ENCODE measurements at places on chromosomes 5 and 9.

DNA sequence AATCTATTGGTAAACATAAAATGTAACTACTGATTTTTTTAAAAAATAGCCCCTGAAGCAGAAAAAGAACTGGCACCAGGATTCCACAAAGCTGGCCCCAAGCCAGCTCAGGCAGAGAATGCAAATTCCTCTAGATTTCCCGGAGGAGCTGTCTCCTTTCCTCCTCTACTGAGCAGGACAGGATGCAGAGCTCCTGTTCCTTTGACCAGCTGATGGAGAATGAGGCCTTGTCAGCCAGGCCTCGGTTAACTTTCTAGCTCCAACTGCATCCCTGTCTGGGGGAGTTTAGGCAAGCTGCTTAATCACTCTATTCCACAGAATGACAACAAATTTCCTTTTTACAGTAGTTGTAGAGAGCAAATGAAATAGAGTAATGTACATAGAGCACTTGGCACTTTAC is 155.5 kb downstream of the GNAQ start:
- no peak for DNase-seq

DNA sequence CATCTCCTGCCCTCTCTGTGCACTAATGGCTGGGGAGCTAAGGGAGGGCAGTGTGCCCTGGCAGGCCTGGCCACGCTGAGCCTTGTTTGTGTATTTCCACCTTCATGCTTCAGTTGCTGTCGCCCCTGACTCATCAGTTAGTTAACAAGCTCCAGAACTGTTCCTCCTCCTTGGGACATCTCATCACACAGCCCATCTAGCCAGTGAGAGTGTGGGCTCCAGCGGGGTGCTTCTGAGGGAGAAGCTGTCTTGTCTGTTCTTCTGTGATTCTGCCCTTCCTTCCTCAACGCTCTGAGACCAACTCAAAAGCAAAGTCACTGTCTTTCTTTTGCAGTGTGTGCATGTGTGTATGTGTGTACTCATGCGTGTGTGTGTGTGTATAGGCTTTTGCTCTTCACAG is 58.3 kb upstream of the CPEB4 start:
- DNase-seq, result no peak

DNA sequence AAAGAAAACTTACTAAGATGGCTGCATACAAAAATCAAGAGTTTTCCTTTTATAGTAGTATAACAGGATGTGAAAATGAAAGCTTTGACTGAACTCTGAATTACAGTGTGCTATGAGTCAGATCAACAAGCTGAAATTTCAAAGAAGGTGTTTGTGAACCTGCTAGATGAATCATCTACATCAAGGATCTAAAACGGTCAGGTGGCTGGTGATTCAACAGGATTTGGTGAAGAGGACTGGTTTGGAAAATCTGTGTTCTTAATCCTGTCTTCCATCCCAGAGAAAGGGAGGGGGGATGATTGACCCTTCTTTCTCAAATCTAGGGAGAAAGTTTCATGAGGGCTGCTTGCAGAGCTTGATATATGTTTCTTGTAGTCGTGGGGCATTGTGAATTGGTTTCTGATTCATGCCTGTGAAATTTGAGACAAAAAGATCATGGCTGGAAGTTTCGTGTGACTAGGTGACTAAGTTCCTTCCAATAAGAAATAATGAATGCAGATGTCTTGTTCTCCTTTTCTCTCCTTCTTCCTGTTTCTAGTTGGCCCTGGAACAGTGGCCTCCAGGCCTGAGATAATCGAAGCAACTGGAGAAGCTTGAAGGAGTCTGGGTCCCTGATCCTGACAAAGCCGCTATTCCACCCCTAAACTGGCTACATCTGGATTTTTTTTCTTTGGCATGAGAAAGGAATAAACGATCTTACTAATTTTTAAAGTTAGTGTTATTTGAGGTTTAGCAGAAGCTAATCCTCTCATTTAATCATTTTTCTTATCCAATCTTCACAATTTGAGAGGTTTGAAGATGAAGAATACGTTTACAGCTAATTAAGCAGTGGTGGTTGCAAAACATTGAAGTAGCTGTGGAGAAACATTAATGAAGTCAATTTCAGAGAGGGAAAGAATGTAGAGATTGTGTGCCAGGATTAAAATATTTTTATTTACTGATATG is 67.2 kb downstream of the MRPS30 start:
- no peak for DNase-seq

- DNase-seq, result no peak
These were observed 41.9 kb downstream of the TNFAIP8 start for GRCh38 chr5:119397518-119398380.

DNA sequence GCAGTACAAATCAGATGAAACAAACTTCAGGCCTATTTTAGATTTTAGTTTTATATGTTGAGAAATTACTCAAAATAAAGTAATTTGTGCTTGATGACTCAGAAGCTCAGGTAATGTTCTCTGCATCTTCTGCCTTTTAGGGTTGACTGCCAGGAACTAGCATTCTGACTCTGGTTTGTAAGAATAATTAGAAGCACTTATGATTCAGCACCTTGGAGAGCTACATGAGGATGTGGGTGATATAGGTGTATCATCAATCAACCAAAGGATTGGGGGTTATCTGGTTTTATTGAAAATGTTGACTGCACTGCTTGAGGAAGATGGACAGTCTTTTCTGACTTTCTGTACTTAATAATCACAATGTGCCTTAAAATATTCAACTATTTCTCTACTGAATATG is 118.7 kb upstream of the SGCD start:
- DNase-seq, result no peak

DNA sequence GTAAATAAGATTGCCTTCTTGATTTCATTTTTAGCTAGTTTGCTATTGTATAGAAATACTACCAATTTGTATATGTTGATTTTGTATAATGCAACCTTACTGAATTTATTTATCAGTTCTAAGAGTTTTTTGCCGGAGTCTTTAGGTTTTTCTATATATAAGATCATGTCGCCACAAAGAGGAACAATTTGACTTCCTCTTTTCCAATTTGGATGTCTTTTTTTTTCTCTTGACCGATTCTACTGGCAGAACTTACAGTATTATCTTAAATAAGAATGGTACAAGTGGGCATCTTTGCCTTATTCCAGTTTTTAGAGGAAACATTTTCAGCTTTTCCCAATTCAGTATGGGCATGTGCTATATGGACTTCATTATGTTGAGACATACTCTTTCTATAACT is 624.7 kb upstream of the ACO1 start:
- no peak for DNase-seq

DNA sequence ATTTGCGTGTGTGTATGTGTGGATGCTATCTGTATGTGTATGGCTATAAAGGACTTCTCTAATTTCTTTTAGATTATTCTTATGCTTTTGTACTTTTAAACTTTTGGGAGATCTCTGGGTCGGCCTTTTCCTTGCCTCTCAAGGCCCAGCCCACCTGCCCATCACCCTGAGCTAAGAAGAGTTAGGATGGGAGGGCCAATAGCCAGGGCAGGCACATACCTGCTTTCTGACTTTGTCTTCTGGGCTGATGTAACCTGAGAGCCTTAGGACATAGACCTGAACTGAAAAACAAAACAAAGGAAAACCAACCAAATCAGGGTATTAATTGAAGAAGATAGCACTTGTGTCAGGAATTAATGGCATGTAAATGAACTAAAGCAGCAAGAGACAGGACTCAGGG is 100.2 kb downstream of the IRX1 start:
- no peak for DNase-seq

DNA sequence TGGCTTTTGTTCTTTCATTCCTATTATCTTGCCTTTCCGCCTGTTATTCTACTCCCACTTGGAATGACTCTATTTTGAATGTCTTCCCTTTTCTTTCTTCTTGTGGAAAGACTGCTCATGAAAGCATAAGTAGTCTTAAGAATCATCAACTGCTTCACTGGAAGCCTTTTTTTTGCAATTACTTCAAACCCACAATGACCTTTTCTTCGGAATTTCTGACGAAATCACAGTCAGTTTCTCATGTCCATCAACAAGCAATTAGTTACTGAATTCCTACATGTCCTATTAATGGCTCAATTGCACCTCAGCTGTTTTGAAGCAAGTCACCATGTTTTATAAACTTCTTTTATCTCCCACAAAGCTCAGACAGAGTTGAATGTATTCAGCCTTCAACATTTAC is 196.2 kb downstream of the TARS1 start:
- DNase-seq, result no peak

DNA sequence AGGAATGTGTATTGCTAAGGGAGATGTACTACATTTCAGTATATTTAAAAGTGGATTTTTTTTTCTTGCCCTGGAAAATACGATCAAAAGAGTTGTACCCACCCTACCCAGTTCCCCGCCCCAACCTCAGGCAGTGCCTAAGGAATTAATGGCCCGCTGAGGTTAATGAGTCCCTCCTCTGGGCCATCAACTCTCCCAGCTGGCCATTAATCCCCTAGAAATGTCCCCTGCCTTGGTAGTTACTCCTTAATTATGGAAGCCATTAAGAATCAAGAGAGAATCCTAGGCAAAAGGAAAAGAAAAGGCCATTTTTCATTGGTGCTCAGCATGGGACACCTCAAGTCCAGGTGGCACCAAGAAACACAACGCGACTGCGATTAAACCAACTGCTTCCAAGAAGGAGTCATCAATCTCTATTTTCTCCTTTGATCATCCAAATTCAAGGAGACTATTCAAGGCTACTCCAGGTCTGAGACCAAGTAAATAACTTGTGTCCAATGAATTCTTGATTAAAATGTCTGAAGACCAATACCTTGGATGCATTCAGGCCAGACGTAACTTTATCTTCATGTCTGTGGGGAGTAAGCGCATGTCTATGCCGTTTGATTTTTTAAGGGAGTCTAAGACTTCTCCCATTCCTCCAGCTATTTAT is 1962.2 kb upstream of the WWC1 start:
- no peak for DNase-seq

DNA sequence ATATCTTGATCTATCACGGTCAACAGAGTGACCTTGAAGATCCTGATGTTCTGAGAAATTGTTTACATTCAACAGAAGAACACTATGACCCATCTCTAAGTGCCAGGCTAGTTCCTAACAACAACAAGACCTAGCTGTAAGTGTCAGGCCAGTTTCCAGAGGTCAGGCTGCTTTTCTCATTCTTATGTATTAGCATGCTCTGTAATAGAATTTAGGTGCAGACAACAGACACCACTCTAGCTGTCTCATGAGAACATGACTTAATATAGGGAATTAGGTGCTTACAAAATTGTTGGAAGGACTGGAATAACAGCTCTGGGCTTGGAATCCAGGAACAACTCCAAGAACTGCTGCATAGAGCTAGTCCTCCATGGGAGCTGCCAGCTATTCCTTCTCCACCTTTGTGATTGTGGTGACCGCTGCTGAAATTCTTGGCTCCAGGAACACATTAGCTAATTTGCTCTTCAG is 138.7 kb downstream of the SNX18 start:
- no peak for DNase-seq

- no peak for DNase-seq
These were observed 121.0 kb upstream of the PPP1R26 start for GRCh38 chr9:135358552-135358940.

GRCh38 chr5:150763023-150763769 is 4.4 kb upstream of the DCTN4 start:
- no peak for DNase-seq

GRCh38 chr5:88887342-88887741 is 4.4 kb upstream of the MEF2C start:
- DNase-seq, result no peak

DNA sequence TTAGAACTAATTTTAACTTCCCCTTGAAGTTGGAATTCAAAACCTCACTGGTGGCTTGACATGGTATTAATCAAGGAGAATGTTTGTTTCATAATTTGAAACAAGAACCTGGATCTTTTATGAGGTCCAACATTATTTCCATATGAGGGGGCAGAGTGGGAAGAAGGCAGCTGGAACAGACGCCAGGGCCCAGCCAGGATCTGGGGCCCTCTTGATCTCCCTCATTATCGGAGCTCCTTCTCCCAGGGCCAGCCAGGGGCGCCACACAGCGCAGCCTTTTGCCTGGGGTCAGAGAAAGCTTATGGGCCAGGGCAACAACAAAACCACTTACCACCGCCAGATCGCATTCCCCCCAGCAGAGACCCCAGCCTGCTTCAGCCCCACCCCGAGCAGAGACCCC is 27.1 kb upstream of the NKD2 start:
- DNase-seq, result no peak

GRCh38 chr5:159206818-159207217 is 2.5 kb downstream of the RNF145 start:
- DNase-seq, result no peak

- no peak for DNase-seq
These were observed 61.2 kb upstream of the PITX1 start for GRCh38 chr5:135095052-135095715.

- DNase-seq, result no peak
These were observed 911 bp upstream of the PIK3R1 start for GRCh38 chr5:68214482-68215207.

DNA sequence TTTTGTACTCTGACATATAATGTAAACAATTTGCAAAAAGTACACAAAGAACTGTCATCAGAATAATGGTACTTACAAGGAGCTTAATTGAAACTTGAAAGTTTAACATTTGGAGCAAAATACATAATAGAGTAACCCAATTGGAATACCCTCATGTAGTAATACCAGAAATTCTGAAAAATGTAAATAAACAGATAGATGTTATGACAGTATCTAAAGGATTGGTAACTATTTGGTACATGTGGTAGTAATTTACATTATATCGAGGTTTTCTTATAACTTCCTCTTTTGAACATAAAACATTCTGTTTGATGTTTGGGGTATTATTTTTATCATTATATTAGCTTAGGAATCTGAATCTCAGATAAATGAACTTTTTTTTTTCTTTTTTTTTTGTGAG is 211.7 kb upstream of the ELL2 start:
- DNase-seq, result no peak

DNA sequence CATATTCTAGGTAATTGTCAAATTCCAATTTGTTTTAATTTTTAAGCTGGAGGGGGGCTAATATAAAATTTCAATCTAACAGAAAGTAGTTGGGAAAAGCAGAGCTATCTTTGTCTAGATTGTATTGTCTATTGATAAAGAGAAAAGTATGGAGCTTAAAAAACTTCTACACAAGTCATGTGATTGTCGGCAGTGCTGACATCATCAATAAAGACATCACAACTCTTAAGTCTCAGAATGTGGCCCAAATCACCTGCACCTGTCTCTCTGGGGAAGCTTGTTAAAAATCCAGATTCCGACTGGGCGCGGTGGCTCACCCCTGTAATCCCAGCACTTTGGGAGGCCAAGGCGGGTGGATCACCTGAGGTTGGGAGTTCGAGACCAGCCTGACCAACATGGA is 333.8 kb downstream of the RASEF start:
- no peak for DNase-seq

- DNase-seq, result no peak
These were observed at the start of gene SLC34A3 for GRCh38 chr9:137230705-137231371. SLC34A3 (plus strand) TSS chr9:137230901; CDS start chr9:137231703, 802 bp downstream.

GRCh38 chr9:127567035-127567729 is 44.9 kb upstream of the STXBP1 start:
- DNase-seq, result peak; percentile 84

DNA sequence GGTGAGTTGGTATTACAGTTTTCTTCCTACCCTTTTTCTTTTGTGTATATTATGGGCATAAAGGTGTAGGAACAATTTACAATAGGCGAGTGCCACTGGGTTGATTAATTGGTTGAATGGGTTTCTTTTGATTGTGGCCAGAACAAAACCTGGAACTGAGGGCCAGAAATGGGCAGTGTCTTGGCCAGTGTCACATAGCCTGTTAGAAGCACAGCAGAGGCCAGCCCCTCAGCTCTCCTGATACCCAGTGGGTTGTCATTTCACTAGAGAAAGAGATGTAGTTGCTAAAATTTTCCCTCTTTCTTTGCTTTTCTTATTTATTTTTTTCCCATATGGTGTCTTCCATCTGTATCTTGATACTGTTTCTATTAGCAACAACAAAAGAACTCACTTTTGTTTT is 38.8 kb upstream of the SEMA6A start:
- no peak for DNase-seq

GRCh38 chr5:68467794-68468193 is 252.2 kb downstream of the PIK3R1 start:
- DNase-seq, result peak; percentile 53

Data from mucosa of descending colon (tissue), 3 donors.